Natural killer cell treated with Interleukin-12 subunit alpha and Interleukin-12 subunit beta and Interleukin-15 and Interleukin-18, amount 100 ng/mL, for 72 hours (primary cell): ENCODE measurements at places on chromosomes 2 and 18. TPM values are rescaled to one million over a fixed set of nuclear protein-coding genes. Genes with fewer than 3 reads are reported as not detected.

CCDC74B gene
- 0.83 TPM for total RNA-seq

SERPINB8 gene
- total RNA-seq = 86.0 TPM

FOSL2 gene
- total RNA-seq = 44.5 TPM

LONRF2 gene
- total RNA-seq = not detected

FTCDNL1 gene
- 2.2 TPM for total RNA-seq

ZNF396 gene
- total RNA-seq = 1.3 TPM

FHOD3 gene
- not detected for total RNA-seq

NPHP1 gene
- 0.36 TPM for total RNA-seq

SIX2 gene
- total RNA-seq = not detected

DGKD gene
- 124 TPM for total RNA-seq

GREB1 gene
- 2.2 TPM for total RNA-seq

EFR3B gene
- total RNA-seq = 3.2 TPM

TCF23 gene
- total RNA-seq = not detected

TYW5 gene
- total RNA-seq = 10.7 TPM

KCNG3 gene
- not detected for total RNA-seq

WDR12 gene
- 76.4 TPM for total RNA-seq

IGFBP5 gene
- 0.08 TPM for total RNA-seq

AFF3 gene
- total RNA-seq = 1.5 TPM

OSR1 gene
- not detected for total RNA-seq

ACOXL gene
- total RNA-seq = 1.4 TPM

CDCA7 gene
- total RNA-seq = 19.0 TPM

CFAP53 gene
- total RNA-seq = 0.92 TPM

AGXT gene
- not detected for total RNA-seq

ICA1L gene
- 5.2 TPM for total RNA-seq

DUSP2 gene
- 30.9 TPM for total RNA-seq

ABCB11 gene
- not detected for total RNA-seq

FSHR gene
- not detected for total RNA-seq

ST8SIA5 gene
- 0.17 TPM for total RNA-seq

RAMP1 gene
- total RNA-seq = 1.5 TPM

ARL6IP6 gene
- 22.3 TPM for total RNA-seq

DPP10 gene
- not detected for total RNA-seq

COPS9 gene
- total RNA-seq = 117 TPM
